ENCODE measurements at places on chromosomes 12 and 14. TPM values are rescaled to one million over a fixed set of nuclear protein-coding genes. Genes with fewer than 3 reads are reported as not detected.

The CCDC85C gene
- total RNA-seq: 0.34 TPM

The WIF1 gene
- not detected for total RNA-seq

The SMCO3 gene
- not detected for total RNA-seq

The RNASE7 gene
- not detected for total RNA-seq

The SERPINA6 gene
- total RNA-seq: not detected

The CCDC197 gene
- not detected for total RNA-seq

The MGAT4C gene
- not detected for total RNA-seq

Measured in subcutaneous adipose tissue (tissue), 4 donors.